ENCODE measurements at places on chromosomes 4 and X. TPM values are rescaled to one million over a fixed set of nuclear protein-coding genes. Genes with fewer than 3 reads are reported as not detected.

The TLR3 gene
- total RNA-seq, result 1.9 TPM

The GALNTL6 gene
- total RNA-seq, result not detected

The TMPRSS11D gene
- 0.16 TPM for total RNA-seq

The NSUN7 gene
- total RNA-seq, result under 0.01 TPM

The SPANXA1 gene
- total RNA-seq, result not detected

The CTAG1A gene
- not detected for total RNA-seq

The CXorf49 gene
- not detected for total RNA-seq

The FRMD7 gene
- total RNA-seq, result under 0.01 TPM

The TREX2 gene
- total RNA-seq, result 2.1 TPM

The PAGE2 gene
- total RNA-seq, result not detected

The COX7B2 gene
- total RNA-seq, result not detected

The ADAMTS3 gene
- total RNA-seq, result 2.7 TPM
